ENCODE measurements at places on chromosomes 12 and 14.

GRCh38 chr14:64760916-64761315 is 56.7 kb downstream of the PLEKHG3 start:
- no peak for ATAC-seq

DNA sequence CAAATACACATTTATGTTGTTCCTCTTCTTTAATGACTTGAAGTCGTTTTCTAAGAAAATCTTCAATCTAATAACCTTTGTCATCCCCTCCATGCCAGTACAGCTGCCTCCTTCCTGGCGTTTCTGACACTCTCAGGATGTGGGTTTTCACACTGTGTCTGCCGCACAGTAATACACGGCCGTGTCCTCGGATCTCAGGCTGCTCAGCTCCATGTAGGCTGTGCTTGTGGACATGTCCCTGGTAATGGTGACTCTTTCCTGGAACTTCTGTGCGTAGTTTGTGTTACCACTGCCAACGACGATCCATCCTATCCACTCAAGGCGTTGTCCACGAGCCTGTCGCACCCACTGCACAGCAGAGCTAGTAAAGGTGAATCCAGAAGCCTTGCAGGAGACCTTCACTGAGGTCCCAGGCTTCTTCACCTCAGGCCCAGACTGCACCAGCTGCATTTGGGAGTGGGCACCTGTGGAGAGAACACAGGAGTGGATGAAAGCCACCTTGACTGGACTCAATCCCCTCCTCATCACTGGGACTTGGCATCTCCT is 1095.9 kb downstream of the TMEM121 start:
- peak; percentile 35 for ATAC-seq

- no peak for ATAC-seq
Observed at GRCh38 chr12:112901271-112901670, 5.5 kb upstream of the OAS1 start.

DNA sequence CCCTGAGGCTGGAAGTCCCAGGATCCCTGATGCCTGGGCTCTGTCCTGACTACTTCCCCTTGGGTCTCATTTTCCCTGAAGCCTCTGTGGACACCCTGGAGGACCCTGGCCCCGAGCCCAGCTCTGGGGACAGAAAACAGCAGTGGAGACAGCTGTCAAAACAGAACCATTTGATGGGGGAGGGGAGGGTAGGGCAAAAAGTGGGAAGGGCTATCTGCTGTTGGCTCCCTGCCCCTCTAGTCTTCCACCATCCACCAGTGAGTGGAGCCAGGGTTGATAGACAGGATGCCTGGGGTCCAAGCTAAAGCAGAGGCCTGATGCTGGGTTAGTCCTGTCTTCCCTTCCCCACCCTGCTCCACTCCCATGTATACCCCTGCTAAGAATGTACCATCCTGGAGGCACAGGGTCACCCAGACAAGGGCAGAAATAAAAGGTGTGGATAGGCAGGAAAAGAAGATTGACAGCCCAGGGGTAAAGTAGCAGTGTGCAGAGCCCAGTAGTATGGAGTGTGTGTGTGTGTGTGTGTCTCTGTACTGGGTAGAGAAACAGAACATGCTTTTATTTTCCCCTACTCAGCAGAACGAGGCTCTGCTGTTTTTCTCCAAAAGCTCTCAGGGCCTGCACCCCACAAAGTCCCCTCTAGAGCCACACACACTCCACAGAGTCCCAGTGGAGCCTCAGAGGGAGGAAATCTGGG is 9.8 kb downstream of the ZNF385A start:
- no peak for ATAC-seq

DNA sequence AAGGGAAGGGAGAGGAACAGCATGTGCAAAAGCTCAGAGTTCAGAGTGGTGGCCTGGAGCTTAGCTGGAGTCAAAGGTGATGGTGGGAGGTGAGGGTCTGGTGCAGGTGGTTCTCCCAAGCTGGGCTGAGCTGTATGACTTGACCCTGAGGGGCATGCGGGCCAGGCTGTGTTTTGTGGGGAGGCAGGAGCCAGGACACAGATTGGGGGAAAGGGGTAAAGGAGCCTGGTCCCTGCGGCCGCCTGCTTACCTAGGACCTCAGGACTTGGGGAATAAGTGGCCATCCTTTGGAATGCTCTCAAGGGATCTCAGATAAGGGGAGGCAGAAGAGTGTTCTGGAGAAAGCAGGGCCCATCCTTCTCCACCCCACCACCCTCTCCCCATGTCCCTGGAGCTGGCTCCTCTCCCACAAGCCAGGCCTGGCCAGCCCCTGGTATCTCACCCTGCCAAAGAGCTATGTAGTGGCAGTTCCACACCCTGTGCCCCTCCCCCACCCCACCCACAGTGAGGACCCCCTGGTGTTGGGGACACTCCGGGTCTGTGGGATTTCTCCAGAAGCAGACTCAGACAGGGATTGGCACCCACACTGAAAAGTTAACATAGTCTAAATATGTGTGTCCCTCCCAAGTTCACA is 19.9 kb upstream of the CEP170B start:
- no peak for ATAC-seq

- ATAC-seq = no peak
Observed at GRCh38 chr14:92276074-92276473, 46.9 kb upstream of the SLC24A4 start.

DNA sequence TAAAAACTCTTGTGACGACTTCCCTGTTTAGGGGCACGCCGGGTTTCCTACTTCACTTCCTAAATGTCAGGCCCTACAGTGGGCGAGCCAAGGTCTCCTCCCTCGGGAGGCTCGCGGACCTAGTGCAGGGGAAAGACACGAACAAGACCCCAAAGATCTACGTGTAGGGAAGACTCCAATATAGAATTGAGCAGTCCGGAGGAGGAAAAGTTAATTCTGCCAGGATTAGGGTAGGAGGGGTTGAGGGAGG is 564 bp downstream of the ATXN3 start:
- peak; percentile 8 for ATAC-seq

DNA sequence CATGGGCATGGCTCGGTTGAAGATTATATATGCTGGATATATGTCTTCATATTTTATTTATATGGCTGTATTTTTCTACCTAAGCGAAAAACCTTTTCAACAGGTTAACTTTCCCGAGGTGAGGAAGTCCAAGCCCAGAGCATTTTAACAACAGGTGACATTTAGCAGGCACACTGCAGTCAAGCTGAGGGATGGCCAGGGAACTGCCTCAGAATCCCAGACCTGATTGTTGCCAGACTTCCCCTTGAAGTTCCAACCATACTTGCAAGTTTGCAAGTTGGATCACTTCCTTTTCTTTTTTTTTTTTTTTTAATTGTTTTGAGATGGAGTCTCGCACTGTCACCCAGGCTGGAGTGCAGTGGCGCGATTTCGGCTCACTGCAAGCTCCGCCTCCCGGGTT is 166.0 kb upstream of the FRMD6 start:
- no peak for ATAC-seq

GRCh38 chr14:74710480-74710879 is 2.4 kb downstream of the AREL1 start:
- ATAC-seq = no peak

GRCh38 chr14:75295061-75295461 is 16.4 kb downstream of the FOS start:
- ATAC-seq = no peak

DNA sequence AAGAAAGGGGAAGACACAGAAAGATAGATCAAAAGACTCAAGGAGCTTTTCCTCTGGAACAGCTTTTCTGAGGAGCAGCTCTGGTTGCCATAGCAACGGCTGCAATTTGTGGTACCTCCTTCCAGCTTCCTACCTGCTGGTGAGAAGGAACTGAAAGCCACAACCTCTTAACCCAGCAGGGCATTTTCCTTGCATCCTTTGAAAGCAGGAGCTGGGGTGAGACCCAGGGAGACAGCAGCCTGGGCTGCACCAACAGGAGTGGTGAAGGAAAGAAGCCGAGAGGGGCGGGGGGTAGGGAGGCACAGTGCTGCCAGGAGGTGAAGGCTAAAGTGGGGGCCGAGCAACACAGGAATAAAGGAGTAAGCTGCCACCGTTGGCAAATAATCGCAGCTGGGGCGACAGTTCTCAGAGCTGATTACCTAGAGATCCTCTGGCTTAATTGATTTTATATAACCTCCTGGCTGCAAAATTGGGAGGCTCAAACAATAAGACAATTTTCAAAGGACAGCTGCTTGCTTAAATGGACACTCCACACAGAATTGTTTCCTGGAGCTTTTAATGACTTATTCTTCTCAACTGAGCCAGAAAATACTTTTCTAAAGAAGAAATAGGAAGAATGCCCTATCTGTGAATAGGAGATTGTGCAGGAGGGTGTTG is 129.4 kb downstream of the RPAP3 start:
- no peak for ATAC-seq

GRCh38 chr12:116384691-116385485 is 107.4 kb upstream of the MED13L start:
- ATAC-seq = peak; percentile 23

DNA sequence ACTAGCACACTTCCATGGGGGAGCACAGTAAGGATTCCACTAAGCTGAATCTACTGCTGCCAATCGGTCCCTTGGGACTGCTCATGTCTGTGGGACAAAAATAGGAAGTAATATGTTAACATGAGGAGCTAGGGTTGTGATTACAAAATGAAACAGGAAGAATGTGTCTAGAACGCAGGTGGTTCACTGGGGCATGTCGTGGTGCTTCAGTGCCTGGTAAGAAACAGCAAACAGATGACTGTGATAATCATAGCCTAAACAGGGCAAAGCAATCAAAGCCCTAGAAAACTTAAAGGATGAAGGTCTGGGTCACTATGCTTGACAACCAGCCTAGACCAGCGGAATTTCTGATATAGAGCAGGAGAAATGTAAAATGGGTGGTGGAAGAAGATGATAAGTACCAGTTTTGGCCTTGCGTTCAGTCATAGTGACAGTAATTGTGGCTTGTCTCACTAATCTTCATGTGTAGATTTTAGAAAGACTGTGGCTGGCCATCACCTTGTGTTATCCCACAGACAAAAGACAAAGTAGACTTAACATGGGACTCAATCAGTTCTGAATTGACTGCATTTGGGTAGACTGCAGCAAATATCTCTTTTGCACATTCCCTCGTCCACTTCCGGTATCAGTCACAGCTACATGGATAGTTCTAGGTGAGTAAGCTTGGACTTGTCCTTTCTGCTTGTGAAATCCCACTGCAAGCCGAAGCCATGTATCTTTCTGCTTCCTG is 51.4 kb downstream of the WASHC3 start:
- no peak for ATAC-seq

DNA sequence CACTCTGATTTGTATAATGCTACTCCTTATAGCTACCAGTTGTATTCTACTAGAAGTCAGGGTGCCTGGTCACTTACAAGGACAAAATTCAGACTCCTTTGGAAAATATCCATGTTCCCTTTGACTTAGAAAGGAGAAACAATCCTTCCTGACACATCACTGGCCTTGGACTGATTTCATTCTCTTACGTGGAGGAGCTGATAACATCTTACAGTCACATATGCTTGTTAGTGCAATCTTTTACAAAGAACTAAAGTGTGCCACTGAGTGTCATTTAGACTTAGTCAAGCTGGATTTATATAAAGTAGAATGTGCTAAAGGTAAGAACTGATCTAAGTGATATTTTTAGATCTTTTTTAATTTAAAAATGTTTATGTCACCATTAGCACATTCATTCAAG is 131.0 kb upstream of the TMTC2 start:
- ATAC-seq = no peak

DNA sequence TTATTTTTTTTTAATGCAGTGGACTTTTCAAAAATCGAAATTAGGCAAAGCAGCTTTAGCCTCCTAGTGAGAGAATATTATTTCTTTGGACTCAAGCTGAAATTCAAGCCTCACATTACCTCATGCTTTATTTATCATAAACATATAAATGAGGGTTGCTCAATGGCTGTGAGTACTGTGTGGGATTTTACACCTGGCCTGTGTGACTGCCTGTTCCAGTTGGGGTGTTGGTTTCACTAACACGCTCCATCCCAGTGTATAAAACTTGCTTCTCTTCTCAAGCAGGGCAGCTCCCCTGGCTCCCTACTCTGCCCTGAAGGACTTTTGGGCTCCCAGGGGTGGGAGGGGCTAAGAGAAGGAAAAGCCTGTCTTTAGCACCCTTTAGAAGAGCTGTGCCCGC is 15.0 kb downstream of the ANKLE2 start:
- ATAC-seq = no peak

- no peak for ATAC-seq
Observed at GRCh38 chr12:112361271-112361670, 21.0 kb downstream of the HECTD4 start.

- ATAC-seq = peak; percentile 16
Observed at GRCh38 chr12:116067892-116068291, 209.6 kb downstream of the MED13L start.

GRCh38 chr14:59189786-59190368 is 1.4 kb downstream of the DAAM1 start:
- peak; percentile 52 for ATAC-seq

DNA sequence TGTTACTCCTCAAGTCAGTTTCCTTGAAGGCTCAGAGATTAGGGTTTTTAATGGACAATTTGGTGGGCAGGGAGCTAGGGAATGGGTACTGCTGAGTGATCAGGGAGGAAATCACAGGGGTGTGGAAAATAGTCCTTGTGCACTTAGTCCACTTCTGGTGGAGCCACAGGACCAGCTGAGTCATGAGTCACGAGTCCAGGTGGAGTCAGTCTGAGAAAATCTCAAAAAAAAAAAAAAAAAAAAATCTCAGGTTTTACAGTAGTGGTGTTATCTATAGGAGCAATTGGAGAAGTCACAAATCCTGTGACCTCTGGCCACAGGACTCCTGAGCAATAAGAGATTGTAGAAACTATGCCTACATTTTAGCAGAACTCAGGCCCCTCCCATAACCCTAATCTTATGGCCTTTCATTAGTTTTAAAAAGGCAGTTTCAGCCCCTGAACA is 28.2 kb upstream of the AMN1 start:
- ATAC-seq = peak; percentile 45

GRCh38 chr12:95205016-95205624 is 12.1 kb downstream of the FGD6 start:
- no peak for ATAC-seq

DNA sequence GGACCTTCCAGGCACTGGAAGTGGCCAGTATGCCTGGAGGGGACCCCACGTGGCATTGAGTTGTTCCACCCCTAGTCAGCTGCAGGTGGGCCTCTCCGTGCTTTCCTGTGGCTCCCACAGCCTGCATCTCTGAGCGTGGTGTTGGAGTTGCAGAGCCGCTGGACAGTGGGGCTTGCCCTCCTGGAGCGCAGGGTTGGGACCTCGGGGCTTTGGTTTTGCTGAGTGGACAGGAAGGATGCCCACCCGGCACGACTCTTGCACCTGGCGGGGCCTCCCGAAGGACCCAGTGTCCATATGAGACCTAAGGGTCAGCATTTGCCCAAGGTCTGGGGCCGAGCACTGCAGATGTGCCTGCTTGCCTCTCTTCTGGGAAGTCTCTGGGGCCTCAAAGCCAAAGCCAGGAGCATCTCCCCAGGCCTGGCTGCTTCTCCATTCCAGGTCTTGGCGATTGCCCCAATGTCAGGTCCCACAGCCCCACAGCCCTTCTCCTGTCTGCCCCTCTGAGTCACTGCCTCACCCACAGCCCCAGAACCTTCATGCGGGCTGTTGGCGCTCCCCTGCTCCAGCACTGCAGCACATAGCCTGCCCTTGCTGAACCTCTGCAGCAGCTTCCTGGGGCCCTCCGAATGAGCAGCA is 1.5 kb downstream of the PACS2 start:
- no peak for ATAC-seq
